ENCODE measurements at places on chromosomes 5 and 9. TPM values are rescaled to one million over a fixed set of nuclear protein-coding genes. Genes with fewer than 3 reads are reported as not detected.

DNA sequence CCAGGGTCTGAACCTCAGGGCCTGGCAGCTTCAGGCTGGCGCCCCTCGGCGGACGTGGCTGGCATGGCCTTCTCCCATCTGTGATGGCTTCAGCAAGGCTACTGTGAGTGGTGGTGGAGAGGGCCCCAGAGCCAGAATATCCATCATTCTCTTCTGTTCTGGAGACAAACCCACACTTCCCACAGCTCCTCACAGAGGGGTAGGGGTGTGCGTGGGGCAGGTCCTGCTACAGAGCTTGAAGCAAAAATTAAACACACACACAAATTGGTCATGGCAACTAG, 9.6 kb downstream of the GPX3 start:
- DNase-seq: no peak

DNA sequence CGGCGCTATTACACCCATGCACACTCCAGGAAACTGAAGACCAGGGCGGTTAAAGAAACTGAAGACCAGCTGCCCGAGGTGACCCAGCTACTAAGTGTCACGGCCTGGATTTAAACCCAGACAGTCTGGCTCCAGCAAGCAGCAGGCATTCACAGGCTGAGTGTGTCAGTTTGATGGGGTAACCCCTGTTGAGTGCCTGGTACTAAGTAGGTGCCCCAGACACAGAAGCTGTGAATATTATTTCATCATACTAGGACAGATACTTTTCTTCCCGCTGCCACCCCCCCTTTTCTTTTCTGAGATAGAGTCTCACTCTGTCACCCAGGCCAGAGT, 7.3 kb downstream of the ENG start:
- DNase-seq: no peak

DNA sequence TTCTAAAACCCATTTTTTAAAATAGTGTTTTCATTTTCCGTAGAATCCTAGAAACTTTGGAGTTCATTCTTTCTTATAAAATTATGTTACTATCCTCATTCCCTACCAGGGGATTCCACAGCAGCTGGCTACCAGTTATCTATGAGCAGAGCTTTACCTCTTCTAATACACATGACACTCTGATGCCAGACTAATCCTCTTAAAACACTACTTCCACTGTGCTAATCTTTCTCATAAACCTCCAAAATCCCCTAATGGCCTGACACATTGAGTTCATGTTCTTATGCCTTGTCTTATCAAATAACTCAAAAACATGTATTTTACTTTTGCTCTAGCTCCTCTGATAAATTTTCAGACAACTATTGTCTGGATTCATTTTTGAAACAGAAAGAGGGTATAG, 633.6 kb upstream of the FTMT start:
- no peak for DNase-seq

DNA sequence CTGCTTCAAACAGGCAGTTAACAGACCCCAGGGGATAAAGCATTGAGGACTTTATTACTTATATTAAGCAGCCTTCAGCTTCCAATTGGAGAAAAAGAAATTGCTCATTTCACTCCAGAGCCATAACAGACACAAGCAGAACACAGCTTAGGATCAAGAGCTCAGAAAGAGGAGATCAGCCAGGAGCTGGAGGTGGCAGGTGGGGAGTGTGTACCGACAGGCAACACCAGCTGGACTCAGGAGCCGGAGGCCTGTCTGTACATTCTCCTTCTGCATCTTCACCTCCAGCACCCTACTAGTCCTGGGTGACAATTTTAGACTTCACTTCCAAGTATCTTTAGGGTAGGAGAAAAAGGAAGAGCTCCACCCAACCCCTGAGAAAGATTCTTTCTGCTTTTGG, 35.8 kb downstream of the NRG2 start:
- no peak for DNase-seq

GRCh38 chr9:94976077-94976476, 249.6 kb downstream of the AOPEP start:
- no peak for DNase-seq

DNA sequence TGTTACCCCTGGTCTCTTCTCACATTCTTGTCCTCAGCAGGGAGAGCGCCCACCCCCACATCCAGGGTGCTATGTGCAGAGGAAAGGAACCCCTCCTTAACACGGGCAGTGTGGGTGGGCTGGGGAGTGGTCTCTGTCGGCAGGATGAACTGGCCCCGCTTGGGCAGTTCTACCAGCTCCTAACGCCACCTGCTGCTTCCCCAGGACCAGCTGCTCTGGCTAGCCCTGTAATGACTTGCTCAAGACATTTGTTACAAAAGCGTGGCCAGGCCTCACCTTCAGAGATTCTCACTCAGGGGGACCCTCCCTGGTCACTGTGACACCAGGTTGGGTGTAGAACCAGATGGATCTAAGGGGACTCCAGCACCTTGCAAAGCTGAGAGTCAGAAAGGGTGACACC, 82.4 kb downstream of the HMCN2 start:
- no peak for DNase-seq

DNA sequence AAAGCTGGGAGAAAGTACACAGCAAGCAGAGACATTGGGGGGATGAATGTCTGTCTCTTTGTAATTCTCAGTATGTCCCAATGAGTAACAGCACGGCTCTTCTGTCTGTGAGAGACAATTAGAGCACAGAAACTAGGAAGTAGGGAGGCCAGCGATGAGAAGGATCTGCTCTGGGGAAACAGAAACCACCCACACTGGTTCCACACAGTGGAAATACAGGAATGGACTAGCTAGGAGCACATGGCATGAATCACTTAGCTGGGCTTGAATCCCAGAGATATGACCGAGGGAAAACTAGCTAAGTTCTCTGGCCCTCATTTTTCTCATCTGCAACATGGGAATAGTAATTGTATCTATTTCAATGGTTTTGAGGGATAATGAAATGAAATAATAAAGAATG, 895.9 kb downstream of the TLE4 start:
- DNase-seq: no peak

DNA sequence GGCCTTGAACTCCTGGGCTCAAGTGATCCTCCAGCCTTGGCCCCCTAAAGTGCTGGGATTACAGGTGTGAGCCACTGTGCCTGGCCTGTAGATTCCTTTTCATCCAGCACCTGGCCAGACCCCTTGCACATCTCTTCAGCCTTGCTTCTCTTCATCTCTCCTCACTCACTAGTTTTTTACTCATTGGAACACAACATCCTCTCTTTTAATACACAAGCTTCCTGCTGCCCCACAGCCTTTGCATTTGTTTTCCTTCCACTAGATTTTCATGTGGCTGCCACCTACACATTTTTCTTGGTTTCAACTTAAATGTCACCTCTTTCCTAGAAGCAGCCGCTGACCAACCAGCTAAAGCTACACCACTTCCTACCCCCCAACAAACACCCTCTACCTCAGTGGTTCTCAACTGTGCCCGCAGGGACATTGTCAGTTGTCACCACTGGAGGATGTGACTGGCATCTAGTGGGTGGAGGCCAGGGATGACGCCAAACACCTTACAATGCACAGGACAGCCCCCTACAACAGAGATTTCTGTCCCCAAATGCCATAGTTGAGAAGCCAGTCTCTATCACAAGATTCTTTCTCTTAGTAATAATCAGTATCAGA, 33.7 kb downstream of the HAVCR1 start:
- no peak for DNase-seq

- DNase-seq: no peak
Observed at GRCh38 chr5:106269252-106269843, 1401.4 kb downstream of the EFNA5 start.

DNA sequence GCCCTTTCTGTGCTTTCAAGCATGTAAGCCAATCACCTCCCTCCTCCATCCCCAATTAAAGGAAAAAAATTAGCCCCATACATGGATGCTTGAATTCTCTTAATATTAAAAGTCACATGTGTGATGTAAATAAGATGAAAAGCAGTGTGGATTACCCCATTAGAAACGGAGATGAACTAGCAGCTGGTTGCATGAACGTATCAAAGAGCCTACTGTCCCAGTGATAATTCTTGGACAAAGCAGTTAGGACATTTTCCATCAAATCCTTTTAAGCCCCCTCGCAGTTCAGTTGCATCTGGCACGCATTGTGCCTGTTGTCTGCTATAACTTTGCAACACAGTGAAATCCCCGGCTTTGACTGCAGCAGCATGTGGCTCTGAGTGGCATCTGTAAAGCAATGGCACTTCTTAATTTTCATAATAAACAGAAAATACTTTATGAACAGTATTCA, 285.6 kb downstream of the FBXL7 start:
- DNase-seq: no peak

OTP gene
- not detected for total RNA-seq

STPG3 gene
- not detected for total RNA-seq

SPINK4 gene
- total RNA-seq: 212 TPM

DNA sequence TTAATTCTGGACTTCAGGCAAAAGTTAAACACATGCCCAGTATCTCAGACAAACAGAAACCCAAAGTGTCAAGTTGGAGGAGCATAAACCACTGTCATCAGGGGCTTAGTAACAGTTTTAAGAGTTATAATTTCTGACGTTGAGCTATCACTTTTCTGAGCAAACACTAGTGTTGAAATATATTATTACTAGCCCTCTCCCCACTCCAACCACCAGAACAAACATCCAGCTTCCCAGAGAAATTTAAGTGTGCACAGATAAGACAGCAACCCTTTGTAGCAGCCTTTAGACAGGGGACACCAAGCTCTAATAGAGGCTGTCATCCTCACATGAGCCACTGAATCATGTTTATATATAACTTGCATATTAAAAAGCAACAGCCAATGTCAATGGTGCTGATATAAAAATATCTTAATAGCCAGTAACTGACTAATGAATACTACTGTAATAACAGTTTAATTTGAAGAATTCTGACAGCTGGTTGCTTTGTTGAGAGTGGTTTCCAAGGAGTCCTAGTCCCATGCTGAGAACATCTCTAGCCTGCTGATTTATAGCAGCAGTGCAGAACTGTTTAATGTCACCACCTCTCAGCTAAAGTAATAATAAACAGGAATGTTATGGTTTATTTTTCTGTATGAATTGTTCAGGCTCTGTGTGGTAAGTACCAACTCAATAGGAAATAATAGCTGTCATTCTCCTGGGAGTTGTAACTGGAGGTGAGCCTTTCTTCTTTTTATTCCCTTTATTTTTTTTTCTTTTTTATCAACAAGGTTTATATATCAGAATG, 528.7 kb upstream of the ZNF608 start:
- no peak for DNase-seq

LRRC19 gene
- total RNA-seq: 48.9 TPM

BHMT gene
- 1.4 TPM for total RNA-seq

DNA sequence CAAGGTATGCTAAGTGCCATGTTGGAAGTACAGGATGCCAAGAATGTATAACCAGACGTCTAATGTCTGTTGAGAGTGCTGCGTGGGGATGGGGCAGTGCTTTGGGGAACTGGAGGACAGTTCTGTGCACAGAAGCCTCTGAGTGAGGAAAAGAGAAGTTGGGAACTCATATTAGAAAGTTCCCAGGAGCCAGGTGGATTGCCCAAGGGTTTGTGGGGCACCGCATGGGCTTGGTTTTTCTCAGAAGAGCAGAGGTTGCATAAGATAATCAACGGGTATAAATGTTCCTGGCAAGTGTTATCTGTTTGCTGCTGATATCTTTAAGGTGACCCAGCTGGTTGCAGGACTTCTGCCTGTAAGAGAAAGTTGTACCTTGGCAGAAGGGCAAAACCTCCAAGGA, 13.1 kb downstream of the HRH2 start:
- no peak for DNase-seq

DNA sequence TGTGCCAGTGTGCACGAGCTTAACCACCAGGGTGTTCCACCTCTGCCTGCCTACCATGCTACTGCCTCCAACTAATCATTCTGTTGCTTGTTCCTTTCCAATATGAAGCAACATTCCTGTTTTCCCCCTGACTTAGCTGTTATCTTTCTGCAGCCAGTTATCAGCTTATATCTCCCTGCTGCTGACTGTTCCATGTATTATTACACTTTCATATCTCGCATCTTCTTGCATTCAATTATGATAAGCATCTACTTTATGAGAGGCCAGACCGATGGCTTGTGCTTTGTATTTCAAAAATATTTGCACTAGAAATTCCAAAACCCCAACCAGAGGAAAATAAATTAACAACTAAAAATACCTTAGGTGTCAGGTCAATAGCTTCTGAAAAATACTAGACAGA, 394.0 kb upstream of the BRINP1 start:
- no peak for DNase-seq

PTPN3 gene
- total RNA-seq: 26.7 TPM

Data from colonic mucosa (tissue), 4 donors.